ENCODE measurements at places on chromosomes 3 and 15. TPM values are rescaled to one million over a fixed set of nuclear protein-coding genes. Genes with fewer than 3 reads are reported as not detected.

The GPR27 gene
- 0.12 TPM for total RNA-seq

The NEK11 gene
- total RNA-seq: 8.6 TPM

The FOXB1 gene
- total RNA-seq: not detected

The CD80 gene
- total RNA-seq: not detected

The LIPH gene
- total RNA-seq: not detected

The GSK3B gene
- total RNA-seq: 48.9 TPM
